ENCODE measurements at places on chromosomes 7 and 10. TPM values are rescaled to one million over a fixed set of nuclear protein-coding genes. Genes with fewer than 3 reads are reported as not detected.

HECW1 gene
- not detected for total RNA-seq

HDAC9 gene
- 4.9 TPM for total RNA-seq

CXCL12 gene
- total RNA-seq = 0.13 TPM

MYOF gene
- total RNA-seq = 0.81 TPM

TBC1D12 gene
- 1.9 TPM for total RNA-seq

EIF3B gene
- 176 TPM for total RNA-seq

GBX1 gene
- not detected for total RNA-seq

CRPPA gene
- total RNA-seq = 0.81 TPM

PRR15 gene
- not detected for total RNA-seq

CLIP2 gene
- total RNA-seq = 13.4 TPM

UTF1 gene
- not detected for total RNA-seq

All from T-helper 17 cell (primary cell).